ENCODE measurements at places on chromosomes 1 and 21. TPM values are rescaled to one million over a fixed set of nuclear protein-coding genes. Genes with fewer than 3 reads are reported as not detected.

LZIC gene
- 22.0 TPM for total RNA-seq

DNAJC8 gene
- 102 TPM for total RNA-seq

SNX7 gene
- 0.39 TPM for total RNA-seq

NR1I3 gene
- not detected for total RNA-seq

OR6K3 gene
- not detected for total RNA-seq

GLIS1 gene
- total RNA-seq = not detected

PTCH2 gene
- total RNA-seq = 0.61 TPM

DNA sequence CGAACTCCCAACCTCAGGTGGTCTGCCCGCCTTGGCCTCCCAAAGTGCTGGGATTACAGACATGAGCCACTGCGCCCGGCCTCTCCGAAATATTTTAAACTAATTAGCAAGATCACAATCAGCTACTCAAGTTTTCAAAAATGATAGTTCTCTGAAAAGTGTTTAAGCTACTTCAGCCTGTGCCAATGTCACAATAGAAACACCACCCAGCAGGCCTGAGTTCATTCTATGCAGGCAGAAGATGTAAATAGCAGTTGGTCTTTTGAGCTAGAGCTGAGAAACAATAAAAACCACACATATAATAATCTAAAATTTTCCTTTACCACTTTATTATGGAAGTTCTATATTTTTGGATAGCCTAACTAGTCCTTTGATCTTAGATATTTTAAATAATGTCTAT lies 96.1 kb downstream of the LRRC40 start:
- no peak for DNase-seq

- no peak for DNase-seq
These were observed 2.2 kb upstream of the LIX1L start for GRCh38 chr1:145959957-145960467.

GRCh38 chr1:93659822-93660503 lies 21.7 kb downstream of the BCAR3 start:
- DNase-seq = no peak

DNA sequence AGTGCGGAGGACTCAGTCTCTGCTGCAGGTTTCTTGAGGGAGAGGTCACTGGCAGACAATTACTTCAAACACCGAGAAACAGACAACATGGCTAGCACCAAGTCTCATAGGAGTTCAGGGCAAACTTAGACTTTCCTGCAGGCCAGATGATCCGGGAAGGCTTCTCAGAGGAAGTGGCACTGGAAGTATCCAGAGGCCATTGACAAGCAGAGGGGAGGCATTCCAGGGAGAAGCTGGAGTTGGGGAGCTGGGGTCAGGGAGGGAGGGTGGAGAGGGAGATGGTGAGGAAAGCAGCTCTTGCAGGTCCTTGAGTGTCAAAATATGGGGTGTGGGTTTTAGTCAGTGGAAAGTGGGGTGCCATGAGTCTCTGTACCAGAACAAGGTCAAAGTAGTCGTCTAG lies 147.9 kb downstream of the KAZN start:
- DNase-seq = no peak

- no peak for DNase-seq
These were observed 38.3 kb downstream of the GALNT2 start for GRCh38 chr1:230105245-230105753.

GRCh38 chr1:100362821-100363466 lies 10.6 kb downstream of the CDC14A start:
- DNase-seq = no peak

GRCh38 chr1:21795075-21795474 lies 12.1 kb upstream of the USP48 start:
- no peak for DNase-seq

DNA sequence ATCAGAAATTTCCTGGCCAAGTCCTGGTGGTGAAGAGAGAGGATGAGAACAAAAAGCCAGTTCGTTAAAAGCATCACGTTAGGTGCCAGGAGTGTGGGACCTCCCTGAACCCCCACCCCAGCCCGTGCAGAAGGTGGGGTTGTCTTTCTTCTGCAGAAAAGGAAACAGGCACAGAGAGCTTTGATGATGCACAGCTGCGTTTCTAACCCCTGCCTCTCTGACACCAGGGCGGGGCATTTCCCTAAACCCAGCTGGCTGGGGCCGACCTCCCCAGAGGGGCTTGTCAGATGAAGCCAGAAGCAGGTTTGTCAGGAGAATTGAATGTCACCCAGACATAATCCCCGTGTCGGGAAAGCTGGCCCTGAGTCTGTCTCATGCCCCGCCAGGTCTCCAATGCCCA lies 189.3 kb upstream of the EDN2 start:
- DNase-seq = peak; percentile 67

DNA sequence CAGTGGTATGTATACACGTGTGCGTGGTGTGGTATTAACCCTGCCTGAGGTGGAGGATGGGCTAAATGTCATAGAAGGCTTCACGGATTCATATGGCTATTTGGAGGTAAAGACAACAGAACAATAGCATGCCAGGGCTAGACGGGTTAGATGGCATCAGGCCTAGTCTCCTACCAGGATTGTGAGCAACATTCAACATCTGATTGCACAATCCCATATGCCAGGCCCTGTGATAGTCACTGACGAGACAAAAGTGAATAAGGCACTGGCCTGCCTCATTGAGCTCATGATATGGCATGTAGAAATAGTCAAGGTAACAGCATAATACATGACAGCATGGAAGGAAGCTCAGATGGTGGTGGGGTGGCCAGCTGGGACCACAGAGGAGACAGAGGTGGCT lies 167.1 kb upstream of the BEND5 start:
- DNase-seq = no peak

GRCh38 chr1:44282704-44283426 lies 69.6 kb downstream of the DMAP1 start:
- DNase-seq = no peak

DNA sequence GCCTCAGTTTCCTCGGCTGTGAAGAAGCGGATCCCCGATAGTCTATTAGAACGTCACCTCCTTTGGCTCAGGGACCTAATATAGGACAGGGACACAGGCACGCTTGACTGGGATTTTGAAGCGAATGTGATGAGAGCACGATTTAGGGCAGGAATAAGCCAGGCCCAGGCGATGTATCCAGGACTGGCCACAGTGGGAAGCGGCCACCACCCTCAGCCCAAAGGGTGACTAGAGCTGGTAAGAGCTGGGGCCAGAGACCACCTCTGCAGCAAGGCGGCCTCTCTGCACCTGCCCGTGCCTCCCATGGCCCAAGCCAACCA lies 100.0 kb upstream of the VAMP3 start:
- DNase-seq = no peak

DNA sequence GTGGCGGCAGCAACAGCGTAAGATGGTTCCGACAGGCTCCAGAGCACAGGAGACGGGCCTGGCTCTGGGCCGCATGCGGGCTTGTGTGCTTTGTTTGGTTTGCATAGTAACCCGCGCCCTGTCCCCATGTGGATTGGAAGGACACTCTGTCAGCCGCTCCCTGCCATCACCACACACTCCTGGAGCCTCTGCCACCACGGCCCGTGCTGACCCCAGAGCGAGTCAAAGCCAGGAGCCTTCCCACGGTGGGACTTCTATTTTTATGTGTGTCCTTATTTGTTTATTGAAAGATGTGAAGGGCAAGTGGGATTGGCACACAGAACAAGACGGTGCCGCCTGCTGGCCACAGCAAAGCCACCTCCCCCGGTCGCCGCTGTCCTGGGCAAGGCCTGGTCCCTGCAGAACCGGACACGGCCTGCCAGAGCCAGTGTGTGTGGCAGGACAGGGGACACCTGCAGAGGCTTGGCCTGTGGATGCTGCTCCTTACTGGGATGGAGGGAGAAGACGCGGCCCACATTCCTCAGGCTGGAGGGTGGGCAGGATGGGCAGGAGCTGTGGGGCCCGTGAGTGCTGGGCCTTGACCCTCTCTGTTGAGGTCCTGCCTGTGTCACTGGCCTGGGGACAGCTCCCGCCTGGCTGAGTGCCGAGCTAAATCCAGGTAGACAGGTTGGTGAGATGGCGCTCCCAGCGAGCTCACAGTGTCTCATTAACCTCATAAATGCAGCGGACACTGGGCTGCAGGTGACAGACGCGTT lies 64.4 kb downstream of the AGPAT3 start:
- no peak for DNase-seq

DNA sequence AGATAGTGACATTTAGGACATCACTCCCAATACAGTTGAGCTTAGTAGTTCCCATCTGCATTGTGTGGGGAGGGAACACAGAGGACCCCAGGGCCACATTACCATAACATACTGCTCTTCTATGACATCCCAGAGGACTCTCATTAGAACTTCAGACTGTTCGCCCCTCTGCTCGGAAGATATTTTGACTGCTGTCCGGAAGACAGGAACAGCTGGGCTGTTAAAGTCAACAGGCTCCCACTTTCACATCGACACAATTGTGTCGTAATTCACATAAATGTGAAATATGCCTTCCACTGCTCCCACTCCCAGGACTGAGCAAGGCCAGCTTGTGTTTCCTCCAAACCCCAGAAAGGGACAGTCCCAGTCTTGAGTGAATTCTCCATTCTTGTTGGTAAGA lies 158.4 kb downstream of the SEC16B start:
- DNase-seq = no peak

GRCh38 chr1:53572065-53572814 lies 113.0 kb downstream of the DMRTB1 start:
- peak; percentile 4 for DNase-seq
